ENCODE measurements at places on chromosomes 7 and 10.

GRCh38 chr7:30166155-30166840 is 31.5 kb downstream of the MTURN start:
- no peak for DNase-seq

DNA sequence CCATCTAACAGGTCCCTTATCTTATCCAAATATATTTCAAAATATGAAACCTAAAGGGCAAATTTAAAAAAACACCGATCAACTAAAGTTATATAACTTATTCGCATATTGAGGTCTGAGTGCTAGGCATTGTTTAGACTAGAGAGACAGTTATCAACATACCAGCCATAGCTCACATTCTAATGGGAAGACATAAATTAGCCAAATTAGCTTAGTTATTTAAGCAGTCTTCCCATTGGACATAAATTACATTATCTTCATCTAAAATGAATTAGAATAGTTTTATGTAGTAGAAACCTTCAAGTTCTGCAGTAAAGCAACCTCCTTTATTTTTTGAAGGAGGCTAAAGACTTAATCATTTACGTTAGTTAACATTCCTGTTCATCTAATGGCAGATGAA is 17.4 kb downstream of the KIF5B start:
- no peak for DNase-seq

DNA sequence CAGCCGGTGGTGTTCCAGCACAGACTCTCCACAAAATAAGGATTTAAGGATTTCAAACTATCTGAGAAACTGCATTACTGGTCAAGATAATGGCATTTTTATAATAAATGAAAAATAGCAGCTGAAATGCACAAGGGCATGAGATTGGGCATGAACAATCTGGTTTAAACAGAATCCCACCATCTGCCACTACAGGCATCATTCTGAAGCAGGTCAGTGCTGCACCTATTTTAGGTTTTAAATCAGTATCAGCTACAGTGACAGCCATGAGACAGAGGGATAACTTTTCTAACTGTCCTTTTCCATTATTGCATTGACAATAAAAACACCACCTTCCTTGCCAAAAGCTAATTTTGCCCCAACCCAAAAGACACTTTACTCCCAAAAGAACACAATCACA is 186.8 kb downstream of the ETV1 start:
- DNase-seq, result no peak

DNA sequence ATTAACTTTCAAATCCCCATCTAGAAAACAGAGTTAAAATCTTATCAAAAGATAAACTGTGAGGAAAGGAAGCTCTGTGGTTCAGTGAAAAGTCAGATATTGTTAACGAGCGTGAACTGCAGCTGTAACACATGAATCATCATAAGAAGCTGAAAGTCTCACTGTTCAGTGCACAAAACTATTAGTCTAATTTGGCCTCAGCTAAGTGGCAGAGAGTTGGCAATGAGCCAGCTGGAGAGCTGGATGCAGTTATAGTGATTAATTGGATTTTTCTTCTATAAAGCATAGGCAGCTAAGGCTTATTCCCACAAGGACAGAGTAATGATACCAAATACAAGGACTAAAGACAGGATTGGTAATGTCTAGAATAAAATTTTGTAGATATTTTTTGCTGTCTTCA is 101.1 kb upstream of the ABCB5 start:
- DNase-seq, result peak; percentile 16

DNA sequence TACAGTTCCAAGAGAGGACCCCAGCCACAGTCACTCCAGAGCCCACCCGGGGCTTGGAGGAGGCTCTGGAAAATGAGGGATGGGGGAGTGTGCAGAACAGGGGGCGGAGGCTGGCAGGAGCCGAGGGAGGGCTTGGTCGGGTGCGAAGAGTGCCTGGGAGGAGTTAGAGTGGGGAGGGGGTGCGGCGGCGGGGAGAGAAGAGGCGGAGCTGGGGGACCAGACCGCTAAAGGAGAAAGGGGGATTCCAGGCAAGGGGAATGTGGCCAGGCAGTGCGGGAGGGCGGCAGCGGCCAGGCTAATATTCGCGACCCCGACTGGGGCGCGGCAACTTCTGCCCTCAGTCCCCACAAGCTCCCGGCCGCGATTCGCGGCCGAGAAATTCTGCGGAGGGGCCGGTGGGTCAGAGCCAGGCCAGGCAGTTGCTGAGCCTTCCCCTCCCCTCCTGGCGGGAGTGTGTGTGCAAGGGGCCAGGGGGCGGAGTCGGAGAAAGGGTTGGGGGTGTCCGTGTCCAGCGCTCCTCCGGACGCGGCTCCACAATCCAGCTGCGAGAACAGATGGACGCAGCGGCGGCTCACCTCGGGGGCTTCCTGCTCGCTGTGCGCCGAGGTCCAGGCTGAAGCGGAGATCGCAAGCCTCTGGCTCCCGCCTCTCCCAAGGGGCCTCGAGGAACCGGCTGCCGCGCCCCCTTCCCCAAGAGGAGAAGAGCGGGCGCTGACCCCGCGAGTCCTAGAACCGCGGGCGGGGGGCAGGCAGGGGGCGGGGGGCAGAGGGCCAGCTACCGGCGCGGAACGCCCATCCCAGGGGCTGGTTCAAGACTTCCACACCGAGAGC is 612 bp upstream of the SLC18A3 start:
- no peak for DNase-seq
